ENCODE measurements at places on chromosomes 1 and 21.

- no peak for DNase-seq
These were observed 1537.1 kb downstream of the PLA2G4A start for GRCh38 chr1:188365874-188366273.

- DNase-seq, result no peak
These were observed 47.0 kb downstream of the NEK2 start for GRCh38 chr1:211628417-211628816.

GRCh38 chr1:157776971-157777391, at the start of gene FCRL2:
Gene FCRL2, minus strand, starts transcription at chr1:157777132. Its CDS starts 59 bp downstream, at chr1:157777073.
- DNase-seq, result no peak

DNA sequence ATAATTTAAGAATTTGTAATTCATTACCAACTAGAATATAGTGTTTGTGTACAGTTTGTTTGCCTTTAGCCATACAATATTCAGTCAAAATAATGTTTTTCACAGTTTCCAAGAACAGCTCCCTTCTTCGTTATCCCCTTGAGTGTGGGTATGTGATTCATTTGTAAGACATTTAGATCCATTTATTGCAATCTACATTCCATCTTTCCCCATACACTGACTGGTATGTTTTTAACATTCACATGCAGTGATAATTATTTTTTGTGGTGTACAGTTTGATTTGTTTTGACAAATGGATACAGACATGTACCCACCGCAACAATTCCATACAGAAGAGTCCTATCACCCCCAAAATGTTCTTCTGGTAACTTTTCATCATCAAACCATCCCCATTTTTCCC, 589.1 kb upstream of the ADAMTS5 start:
- DNase-seq, result no peak

GRCh38 chr1:61782771-61783170, 40.5 kb downstream of the PATJ start:
- peak; percentile 53 for DNase-seq

DNA sequence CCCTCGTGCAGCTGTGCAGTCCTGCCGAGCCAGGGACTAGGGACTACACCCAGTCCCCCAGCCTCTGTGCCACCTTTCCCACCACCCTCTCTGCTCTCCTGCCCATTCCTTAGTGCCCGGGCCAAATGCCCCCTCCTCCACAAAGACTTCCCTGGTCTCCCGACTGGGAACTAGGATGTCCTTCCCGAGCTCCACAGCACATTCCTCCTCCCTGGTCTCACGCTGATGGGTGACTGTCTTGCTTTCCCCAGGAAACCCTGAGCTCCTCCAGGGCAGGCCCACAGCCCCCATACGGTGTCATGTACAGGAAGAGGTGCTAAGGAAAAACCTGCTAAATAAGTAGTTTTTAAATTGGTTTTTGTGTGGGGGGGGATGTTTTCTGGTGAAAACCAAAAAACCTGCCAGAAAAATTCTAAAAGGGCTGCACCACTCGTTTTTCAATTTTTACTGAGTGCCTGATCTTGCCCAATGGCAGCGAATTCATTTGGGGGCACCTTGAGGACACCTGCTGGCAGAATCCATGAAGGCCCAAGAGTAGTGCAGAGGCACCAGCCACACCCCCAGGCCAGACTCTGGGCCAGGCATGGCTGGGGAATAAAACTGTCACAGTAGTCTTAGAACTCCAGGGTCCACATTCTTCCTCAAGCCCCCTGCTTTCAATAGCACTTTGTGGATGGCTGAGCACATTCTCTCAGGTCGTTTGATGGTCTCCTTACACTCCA, 50.4 kb downstream of the GLIS1 start:
- DNase-seq, result no peak
